ENCODE measurements at places on chromosomes 7 and 10. TPM values are rescaled to one million over a fixed set of nuclear protein-coding genes. Genes with fewer than 3 reads are reported as not detected.

GRCh38 chr7:379456-380138 lies 89.6 kb downstream of the FOXL3 start:
- no peak for DNase-seq
- no peaks in the 10 kb centered on the region for H3K4me1 ChIP-seq
- H3K27me3 ChIP-seq, result peaks cover 34% of the 10 kb centered on the region
- no peak overlapping the region for H3K27ac ChIP-seq

GRCh38 chr7:102918845-102919244 lies 6.0 kb downstream of the LRRC17 start:
- peaks cover 8% of the 10 kb centered on the region for H3K36me3 ChIP-seq
- no peak overlapping the region for H3K27ac ChIP-seq
- no peak for DNase-seq

DNA sequence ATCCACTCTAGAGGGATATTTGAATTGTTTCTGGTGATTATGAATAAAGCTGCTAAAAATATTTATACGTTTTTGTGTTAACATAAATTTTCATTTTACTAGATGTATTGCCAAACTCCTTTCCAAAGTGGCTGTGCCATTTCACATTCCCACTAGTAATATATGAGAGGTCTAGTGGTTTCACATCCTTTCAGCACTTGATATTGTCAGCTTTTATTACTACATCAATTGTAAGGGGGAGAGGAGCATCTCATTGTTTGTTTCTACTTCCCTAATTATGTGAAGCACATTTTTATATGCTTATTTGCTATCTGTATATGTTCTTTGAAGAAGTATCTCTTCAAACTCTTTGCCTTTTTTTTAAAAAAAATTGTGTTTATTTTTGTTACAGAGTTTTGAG lies 184.5 kb downstream of the ADK start:
- no peak overlapping the region for H3K4me3 ChIP-seq
- H3K27me3 ChIP-seq, result no peaks in the 10 kb centered on the region
- no peak overlapping the region for H3K27ac ChIP-seq
- DNase-seq, result no peak
- no peaks in the 10 kb centered on the region for H3K36me3 ChIP-seq
- peaks cover 5% of the 10 kb centered on the region for H3K4me1 ChIP-seq

Gene CCDC172
- not detected for total RNA-seq

Gene TUBB8
- total RNA-seq, result not detected

DNA sequence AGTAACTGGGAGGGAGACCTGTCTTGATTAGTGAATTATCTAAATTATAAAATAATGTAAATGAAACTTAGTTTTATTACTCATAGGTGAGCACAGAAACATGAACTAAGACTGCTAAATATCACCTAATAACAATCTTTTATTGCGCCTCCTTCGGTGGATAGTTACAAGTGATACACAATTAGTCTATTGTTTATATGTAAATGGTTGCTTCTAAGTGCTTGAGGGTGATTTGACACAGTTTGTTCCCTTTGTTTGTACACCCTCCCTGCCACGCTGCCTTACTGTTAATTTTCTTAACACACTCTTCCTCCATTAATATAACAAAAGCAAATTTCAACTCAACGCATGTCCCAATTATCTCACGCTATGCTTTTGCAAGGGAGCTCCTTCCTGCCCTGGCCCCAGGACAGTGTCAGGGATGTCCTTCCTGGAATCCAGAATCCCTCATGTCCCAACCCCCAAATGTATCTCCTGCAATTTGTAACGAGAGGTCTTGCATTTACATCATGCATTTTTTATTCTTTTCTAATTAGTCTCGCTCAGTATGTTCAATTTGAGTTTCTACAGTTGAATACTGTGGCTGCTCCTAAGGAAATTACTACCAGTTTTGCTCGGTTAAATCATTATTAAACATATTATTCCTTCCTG lies 4.2 kb downstream of the NPSR1 start:
- H3K27me3 ChIP-seq, result no peaks in the 10 kb centered on the region
- no peak for DNase-seq
- H3K4me3 ChIP-seq, result no peak overlapping the region
- H3K4me1 ChIP-seq, result no peaks in the 10 kb centered on the region
- no peaks in the 10 kb centered on the region for H3K36me3 ChIP-seq
- H3K27ac ChIP-seq, result no peak overlapping the region

Gene OPN1SW
- not detected for total RNA-seq

- H3K4me1 ChIP-seq, result no peaks in the 10 kb centered on the region
Observed at GRCh38 chr7:121187676-121188075, 141.1 kb upstream of the WNT16 start.

DNA sequence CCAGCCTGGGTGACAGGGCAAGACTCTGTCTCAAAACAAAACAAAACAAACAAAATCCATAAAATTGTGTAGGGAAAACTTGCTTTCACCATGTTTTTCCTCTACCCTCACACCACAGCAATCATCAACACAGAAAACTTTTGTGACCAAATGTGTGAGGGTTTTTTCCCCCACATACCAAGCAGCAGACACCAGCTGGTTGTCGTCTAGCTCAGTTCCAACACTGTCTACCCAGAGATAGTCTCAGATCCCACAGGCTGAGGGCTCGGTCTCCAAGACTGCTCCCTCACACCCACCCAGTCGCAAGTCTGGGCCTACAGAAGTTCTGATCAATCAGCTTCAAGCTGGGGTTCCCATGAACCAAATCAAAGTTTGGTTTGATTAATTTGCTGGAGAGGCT lies 322.4 kb upstream of the MAGI2 start:
- H3K4me3 ChIP-seq, result no peak overlapping the region
- no peaks in the 10 kb centered on the region for H3K27me3 ChIP-seq
- DNase-seq, result no peak
- H3K36me3 ChIP-seq, result no peaks in the 10 kb centered on the region
- H3K27ac ChIP-seq, result no peak overlapping the region

Gene GIMAP8
- total RNA-seq, result not detected

GRCh38 chr10:122164023-122164601 lies 107.0 kb upstream of the BTBD16 start:
- no peaks in the 10 kb centered on the region for H3K36me3 ChIP-seq
- H3K4me3 ChIP-seq, result peak overlapping the region; percentile 62
- H3K27me3 ChIP-seq, result no peaks in the 10 kb centered on the region
- DNase-seq, result peak; percentile 41

Gene ATP5F1C
- 231 TPM for total RNA-seq

- H3K27ac ChIP-seq, result no peak overlapping the region
- peaks cover 16% of the 10 kb centered on the region for H3K36me3 ChIP-seq
- H3K27me3 ChIP-seq, result no peaks in the 10 kb centered on the region
- no peak overlapping the region for H3K4me3 ChIP-seq
- H3K4me1 ChIP-seq, result peaks cover 23% of the 10 kb centered on the region
Observed at GRCh38 chr7:24835643-24836042, 78.4 kb upstream of the GSDME start.

DNA sequence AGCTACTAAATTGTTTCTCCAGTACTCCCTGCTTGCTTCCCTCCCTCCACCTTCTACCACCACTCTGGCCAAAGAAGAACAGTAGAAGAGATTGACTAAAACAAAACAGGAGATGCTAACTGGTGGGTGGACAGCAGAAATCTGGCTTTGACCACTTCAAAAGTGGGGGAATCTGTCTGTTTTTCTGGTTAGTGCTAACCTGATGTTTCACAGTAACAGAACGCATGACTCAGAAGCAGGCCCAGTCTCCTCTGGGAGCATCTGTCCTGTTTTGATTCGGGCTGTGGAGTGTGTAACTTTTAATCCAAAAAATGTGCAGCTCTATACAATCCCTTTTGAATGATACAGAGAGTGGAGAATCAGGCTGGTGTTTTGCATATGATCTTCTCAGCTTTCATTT lies 32.7 kb upstream of the ZNF438 start:
- H3K4me1 ChIP-seq, result peaks cover 13% of the 10 kb centered on the region
- H3K4me3 ChIP-seq, result no peak overlapping the region
- no peaks in the 10 kb centered on the region for H3K36me3 ChIP-seq
- no peaks in the 10 kb centered on the region for H3K27me3 ChIP-seq
- H3K27ac ChIP-seq, result peak overlapping the region; percentile 44

Gene SHLD2
- 23.2 TPM for total RNA-seq

- H3K27me3 ChIP-seq, result no peaks in the 10 kb centered on the region
- H3K36me3 ChIP-seq, result no peaks in the 10 kb centered on the region
- peak; percentile 87 for DNase-seq
- no peaks in the 10 kb centered on the region for H3K4me1 ChIP-seq
Observed at GRCh38 chr7:80218723-80219122, 84.1 kb downstream of the GNAI1 start.

Gene AASS
- 13.9 TPM for total RNA-seq
